ENCODE measurements at places on chromosomes 12 and 14. TPM values are rescaled to one million over a fixed set of nuclear protein-coding genes. Genes with fewer than 3 reads are reported as not detected.

Gene ERP27
- not detected for total RNA-seq

Gene CLEC4E
- not detected for total RNA-seq

Gene B4GALNT3
- total RNA-seq, result 2.3 TPM

Gene LRCOL1
- not detected for total RNA-seq

Gene RHEBL1
- total RNA-seq, result 4.7 TPM

Gene TAS2R8
- not detected for total RNA-seq

Gene SLCO1C1
- total RNA-seq, result not detected

Gene SCNN1A
- total RNA-seq, result 17.1 TPM

Gene PZP
- total RNA-seq, result not detected

Gene OR4M1
- total RNA-seq, result not detected

All from Panc1 (cell line).